NCI-H187 treated with DMSO at 0.1 percent for 48 hours (cell line): ENCODE measurements at places on chromosomes 3 and 15.

- DNase-seq: no peak
These were observed 16.1 kb downstream of the TNIK start for GRCh38 chr3:171444001-171444690.

DNA sequence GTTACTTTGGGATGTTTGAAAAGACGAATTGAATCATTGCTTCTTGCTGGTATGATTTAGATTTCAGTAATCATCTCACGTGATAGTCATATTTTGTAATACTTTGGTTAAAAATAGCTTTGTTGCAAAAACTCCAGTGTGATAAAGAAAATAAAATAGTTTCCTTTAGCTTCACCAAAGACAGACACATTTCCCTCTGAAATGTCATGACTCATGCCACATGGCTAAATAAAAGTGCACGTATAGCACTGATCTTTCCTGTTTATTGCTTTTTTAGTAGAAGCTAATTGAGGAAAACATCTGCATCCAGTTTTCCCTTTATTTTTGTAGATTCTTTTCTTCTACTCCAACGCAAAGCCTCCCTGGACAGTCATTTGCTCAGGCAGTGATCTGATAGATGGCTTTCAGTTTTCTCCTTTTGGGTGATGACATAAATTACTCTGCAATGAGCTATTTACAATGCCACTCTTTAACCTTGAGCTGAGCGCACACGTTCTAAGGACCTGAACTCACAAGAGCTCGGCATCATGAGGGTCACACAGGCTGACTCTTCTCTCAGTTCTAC lies 84.9 kb downstream of the ARNT2 start:
- no peak for DNase-seq

DNA sequence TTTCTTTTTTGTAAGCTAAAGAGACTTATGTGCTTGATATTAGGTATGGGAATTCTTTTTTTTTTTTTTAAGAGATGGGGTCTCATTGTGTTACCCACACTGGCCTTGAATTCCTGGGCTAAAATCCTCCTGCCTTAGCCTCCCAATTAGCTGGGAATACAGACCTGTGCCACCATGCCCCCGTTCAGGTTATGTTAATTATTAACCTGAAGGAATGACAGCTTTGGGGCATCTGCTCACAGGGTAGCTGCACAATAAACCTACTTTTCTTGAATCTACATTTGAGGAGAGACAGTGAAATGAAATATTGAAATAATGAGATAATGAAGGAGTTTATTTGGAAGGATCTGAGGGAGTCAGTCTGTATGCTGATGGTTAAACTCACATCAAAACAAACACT lies 158.2 kb upstream of the FAM3D start:
- no peak for DNase-seq

- no peak for DNase-seq
These were observed 145.9 kb upstream of the LRRFIP2 start for GRCh38 chr3:37320276-37320675.

DNA sequence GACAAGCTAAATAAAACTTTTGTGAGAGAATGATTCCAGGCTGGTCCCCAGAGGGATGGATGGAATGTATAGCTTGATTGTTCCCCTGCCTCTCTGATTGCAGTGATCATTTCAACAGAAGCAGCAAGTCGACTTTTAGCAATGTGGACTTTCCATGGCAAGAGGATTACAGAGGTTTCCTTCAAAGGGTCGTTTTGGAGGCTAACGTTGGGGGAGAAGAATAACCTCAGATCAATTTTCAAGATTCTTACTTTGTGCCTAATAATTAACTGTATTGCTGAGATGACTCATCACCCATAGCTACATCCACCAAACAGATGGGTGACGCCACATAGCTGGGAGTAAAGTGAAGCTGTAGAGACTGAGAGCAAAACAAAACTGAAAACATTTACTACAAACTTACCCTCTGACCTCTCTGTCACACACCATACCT lies 79.9 kb downstream of the GTPBP8 start:
- no peak for DNase-seq

- DNase-seq: no peak
These were observed 6.5 kb downstream of the GCSAM start for GRCh38 chr3:112126511-112126911.

DNA sequence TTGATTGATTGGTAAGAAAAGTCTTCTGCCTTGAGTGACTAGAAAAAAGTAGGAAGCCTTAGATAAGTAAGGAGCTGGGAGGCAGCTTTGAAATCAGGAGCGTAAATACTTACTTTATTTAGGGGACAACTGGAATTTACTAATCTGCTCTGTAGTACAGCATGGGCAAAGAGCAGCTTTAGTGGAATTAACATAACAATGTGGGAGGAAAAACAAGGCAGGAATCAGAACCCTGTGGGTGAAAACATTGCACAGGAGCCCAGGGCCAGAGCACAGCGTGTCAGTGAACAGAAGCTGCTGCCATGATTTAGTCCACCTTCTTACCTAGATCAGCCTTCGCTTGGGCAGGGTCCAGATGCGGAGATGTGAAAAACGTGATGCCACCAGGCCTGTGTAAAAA lies 14.6 kb downstream of the FMN1 start:
- no peak for DNase-seq

- DNase-seq: no peak
These were observed 46.9 kb downstream of the DLEC1 start for GRCh38 chr3:38085943-38086324.

GRCh38 chr3:7393944-7394605 lies 533.2 kb downstream of the GRM7 start:
- no peak for DNase-seq

DNA sequence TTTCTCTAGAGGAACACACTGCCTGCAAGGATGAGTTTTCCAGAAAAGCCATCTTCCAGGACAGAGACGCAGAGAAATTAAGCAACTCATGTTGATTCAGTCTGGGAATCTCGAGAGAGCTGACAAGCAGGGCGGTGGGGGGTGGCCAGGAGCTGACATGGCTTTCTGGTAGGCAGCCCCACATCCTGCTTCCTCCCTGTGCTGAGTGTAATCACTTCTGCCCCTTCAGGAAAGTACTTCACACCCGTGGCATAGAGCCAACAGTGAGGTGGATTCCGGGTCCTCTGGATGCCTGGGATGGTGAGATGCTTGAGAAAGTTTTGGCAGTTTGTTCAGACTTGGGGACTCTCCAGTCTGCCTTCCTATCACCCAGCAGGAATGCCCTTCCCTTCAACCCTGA lies 221.1 kb downstream of the SLCO3A1 start:
- DNase-seq: no peak

DNA sequence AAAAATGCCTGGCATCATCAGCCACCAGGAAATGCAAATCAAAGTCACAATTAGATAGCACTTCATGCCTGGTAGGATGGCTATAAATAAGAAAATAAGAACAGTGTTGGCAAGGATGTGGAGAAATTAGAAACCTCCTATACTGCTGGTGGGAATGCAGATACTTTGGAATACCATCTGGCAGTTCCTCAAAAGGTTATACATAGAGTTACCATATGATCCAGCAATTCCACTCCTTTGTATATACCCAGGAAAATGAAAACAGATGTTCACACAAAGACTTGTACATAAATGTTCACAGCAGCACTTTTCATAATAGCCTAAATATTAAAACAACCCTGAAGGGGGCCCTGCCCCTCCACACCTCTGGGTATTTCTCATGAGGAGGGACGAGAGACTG lies 13.7 kb downstream of the ACSBG1 start:
- no peak for DNase-seq

DNA sequence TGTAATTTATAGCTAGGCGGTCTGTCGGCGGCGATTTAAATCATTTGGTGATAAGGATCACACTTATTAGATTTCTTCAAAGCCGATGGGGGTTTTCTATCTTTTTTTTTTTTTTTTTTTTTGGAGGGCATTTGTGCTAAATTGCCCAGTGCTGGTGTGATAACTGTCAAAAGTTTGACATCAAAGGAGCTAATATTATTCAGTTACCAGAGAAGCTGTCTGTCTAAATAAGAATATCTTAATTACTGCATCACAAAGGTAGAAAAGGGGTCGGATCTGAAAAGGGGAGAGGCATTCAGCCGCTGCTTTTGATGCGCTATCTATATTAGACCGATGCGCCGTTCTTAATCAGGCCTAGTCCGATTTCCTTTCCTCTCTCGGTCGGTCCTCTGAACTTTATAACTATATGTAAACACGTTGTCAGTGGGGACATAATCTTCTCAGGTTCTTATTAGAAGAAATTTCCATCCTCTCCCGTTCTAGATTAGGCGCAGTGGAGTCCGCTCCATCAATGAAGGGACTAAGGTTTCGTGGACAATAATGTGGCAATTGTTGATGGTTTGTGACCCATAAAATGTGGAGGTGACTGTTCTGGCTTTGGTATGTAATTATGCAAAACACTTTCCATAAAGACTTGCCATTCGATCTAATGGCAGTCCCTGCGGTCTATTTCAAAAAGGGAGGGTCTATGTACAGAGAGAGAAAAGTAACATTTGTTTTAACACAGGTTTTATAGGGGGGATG lies 31.7 kb downstream of the NR2F2 start:
- no peak for DNase-seq

- no peak for DNase-seq
These were observed 6.3 kb downstream of the APPL1 start for GRCh38 chr3:57233799-57234198.

- no peak for DNase-seq
These were observed 4.5 kb upstream of the TLNRD1 start for GRCh38 chr15:80996247-80996646.

DNA sequence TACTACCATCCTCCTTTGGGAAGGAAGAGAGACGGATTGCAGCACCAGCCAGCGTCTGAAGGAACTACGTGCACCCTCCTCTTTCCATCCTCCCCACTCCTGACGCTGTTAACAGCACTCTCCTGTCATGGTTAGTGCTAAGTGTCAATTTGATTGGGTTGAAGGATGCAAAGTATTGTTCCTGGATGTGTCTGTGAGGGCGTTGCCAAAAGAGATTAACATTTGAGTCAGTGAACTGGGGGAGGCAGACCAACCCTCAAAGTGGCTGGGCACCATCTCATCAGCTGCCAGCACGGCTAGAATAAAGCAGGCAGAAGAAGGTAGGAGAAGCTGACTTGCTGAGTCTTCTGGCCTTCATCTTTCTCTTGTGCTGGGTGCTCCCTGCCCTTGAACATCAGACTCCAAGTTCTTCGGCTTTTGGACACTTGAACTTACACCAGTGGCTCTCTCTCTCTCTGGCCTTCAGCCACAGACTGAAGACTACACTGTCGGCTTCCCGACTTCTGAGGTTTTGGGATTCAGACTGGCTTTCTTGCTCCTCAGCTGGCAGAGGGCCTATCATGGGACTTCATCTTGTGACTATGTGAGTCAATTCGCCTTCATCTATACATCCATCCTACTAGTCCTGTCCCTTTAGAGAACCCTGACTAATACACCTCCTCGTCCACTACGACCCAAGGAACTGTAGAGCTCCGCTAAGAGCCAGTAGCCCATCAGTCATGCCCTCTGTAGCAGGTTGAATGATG lies 128.2 kb upstream of the HES1 start:
- DNase-seq: peak; percentile 87

DNA sequence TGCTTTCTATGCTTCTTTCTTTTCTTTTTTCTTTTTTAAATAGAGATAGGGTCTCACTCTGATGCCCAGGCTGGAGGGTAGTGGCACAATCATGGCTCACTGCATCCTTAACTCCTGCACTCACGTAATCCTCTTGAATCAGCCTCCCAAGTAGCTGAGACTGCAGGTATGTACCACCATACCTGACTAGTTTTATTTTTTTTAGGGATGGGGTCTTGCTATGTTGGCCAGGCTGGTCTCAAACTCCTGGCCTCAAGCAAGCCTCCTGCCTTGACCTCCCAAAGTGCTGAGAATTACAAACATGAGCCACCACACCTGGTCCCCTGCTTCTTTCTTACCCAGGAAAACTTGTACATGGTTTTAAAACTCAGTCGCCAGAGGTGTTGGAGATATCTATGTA lies 24.2 kb upstream of the HDC start:
- DNase-seq: no peak

- no peak for DNase-seq
These were observed 8.4 kb downstream of the PROK2 start for GRCh38 chr3:71776538-71776937.

DNA sequence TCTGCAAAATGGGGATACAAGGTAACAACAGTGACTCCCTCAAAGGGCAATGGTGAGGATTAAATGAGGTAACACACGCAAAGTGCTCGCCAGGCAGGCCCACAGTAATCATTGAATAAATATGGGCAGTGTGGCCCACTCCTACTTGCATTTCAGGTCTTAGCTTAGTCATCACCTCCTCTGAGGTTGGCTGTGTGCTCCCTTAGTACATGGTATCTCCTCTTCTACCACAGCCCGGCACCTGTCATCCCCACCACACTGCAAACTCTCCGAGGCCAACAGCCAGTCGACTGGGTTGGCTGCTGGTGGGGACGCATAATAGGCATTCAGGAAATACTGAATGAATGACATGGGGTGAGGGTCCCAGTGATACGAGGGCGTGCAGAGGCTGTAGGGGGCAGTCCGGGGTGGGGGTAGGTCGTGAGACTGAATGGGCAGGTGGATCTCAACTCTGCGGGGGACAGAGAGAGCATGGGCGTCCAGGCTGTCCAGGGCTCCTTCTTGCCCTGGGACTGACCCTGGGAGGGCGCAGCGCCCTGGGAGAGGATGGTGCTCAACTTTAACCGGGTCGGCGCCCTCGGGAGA lies 375 bp upstream of the MYZAP start:
- DNase-seq: no peak

GRCh38 chr15:96200357-96200967 lies 130.0 kb upstream of the NR2F2 start:
- DNase-seq: no peak

GRCh38 chr3:13574798-13575451 lies 26.0 kb downstream of the FBLN2 start:
- no peak for DNase-seq

- no peak for DNase-seq
These were observed 166.5 kb downstream of the NSMCE3 start for GRCh38 chr15:29102911-29103823.

DNA sequence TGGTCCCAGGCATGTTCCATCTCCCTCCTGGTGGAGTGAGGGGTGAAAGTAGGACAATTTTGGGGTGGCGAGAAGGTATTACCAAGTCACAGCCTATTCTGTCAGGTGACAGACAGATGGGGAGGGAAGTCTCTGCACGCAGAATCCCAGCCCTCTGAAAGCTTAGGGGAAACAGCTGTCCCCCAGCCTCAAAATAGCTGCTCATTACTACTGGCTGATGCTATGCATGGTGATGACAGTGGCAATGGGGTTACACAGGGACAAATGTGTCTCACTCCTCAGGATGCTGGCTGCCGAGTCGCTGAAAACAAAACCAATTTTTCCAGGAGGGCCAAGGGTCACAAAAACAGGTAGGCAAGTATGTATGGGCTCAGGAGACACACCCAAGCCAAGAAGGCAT lies 68.8 kb upstream of the OXTR start:
- DNase-seq: no peak

DNA sequence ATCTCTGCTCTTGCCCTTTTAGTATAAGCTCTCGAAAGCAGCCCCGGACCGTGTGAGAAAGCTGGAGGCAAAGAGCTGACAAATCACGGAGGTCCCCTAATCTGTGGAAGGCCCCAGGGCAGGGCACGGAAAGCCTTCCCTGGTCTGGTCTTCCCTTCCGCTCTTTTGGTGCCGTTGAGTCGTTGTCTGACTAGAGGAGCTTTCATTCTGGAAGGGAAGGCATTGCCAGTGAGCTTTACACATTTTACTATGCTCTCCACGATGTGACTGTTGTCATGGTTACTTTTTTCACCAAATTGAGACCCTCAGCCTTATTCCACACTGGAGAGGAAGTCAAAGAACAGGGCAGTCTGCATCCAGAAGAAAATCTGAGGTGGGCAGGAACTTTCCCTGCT lies 71.7 kb downstream of the CYP19A1 start:
- DNase-seq: no peak
